NCI-H748 treated with DMSO at 0.1 percent for 48 hours (cell line): ENCODE measurements at places on chromosomes 11 and 22.

DNA sequence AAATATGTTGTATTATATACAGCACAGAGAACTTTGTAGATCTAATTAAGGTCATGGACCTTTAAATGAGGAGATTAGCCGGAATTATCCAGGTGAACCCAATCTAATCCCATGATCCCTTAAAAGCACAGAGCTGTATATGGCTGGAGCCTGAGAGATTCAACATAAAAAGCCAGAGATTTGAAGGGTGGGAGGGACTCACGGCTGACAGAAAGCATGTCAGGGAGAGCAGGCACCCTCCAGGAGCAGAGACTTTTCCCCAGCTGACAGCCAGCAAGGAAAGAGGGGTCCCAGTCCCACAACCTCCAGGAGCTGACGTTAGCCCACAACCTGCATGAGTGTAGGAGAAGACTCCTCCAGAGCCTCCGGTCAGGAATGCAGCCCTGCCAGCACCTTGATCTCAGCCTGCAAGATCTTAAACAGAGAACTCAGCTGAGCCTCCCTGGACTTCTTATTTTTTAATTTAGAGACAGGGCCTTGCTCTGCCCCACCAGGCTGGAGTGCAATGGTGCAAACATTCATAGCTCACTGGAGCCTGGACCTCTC is 20.0 kb upstream of the ADA2 start:
- DNase-seq, result no peak

DNA sequence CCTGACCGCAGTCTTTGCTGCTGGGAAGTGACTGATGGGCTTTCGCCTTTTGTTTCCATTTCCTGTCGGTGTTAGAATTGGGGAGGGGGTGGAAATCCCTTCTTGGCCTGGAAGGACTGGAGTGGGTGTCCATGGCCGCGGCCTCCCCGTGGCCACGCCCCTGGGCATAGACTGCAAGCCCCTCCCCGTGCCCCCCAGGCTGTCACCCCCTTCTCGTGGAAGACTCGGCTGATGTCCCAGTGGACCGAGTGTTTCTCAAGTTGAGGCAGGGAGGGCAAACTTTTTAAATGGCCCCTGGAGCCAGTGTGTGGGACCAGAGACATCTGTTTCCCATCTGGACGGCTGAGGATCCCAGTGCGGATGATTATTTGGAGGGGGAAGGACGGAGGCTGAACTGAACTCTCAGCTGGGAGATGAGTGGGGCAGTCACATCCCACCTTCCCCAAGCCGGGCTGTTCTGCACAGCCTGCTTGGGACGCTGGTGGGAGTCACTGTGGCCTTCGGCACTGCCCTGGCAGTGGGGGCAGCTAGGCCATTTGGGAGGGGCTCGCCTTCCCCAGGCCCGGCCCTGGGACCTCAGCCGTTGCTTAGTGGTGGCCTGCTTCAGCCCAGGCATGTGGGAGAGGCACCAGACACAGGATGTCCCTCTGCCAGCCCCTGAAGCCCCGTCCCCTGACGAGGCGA is 1.6 kb downstream of the CD81 start:
- no peak for DNase-seq

DNA sequence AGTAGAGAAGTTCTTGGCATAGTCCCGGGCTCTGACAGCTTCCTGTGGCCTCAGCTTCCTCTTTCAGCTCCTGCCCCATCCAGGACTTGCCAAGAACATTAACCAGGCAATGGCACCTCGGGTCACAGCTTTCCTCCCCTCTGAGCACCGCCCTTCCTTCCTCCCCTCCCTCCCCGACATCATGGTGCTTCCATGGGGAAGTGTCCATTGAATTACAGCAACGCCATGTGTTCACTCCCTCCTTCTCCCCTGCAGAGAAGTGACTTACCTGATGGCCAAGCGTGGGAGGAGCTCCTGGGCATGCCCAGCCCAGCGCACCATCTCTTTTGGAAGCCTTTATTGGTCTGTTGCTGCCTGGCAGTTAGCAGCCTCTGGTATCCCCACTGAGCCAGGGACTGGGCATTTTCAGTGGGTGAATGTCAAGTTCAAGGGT is 25.8 kb upstream of the DAGLA start:
- DNase-seq, result no peak

DNA sequence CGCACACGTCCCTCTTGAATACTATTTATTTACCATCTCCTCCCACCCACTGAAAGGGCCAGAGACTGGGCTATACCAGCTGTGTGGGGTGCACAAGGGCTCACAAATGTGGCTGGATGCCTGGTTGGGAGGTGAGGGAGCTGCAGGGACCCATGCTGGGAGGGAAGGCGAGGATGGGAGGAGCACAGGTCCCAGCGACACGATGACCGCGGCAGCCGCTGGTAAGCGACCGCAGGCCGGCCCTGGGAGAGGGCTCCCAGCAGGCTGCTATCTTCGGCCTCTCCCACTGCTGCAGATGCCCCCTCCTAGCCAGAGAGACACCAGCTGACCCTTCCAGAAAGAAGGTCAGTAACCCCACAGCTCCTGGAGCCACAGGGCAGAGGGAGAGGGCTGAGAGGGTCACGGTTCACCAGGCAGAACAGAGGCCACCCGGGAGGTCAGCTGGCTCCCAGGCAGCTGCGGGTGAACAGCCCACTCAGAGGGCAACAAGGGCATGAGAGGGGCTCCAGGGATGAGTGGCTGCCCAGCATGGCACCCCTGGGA is 163.9 kb downstream of the CRYBB2 start:
- DNase-seq, result no peak
